ENCODE measurements at places on chromosomes 5 and 9.

GRCh38 chr9:87855061-87855460 is 27.6 kb upstream of the SPATA31E1 start:
- DNase-seq: no peak

- no peak for DNase-seq
Measured at GRCh38 chr5:139903795-139904565, 108.4 kb downstream of the PSD2 start.

GRCh38 chr5:87137283-87137682 is 130.4 kb upstream of the RASA1 start:
- no peak for DNase-seq

DNA sequence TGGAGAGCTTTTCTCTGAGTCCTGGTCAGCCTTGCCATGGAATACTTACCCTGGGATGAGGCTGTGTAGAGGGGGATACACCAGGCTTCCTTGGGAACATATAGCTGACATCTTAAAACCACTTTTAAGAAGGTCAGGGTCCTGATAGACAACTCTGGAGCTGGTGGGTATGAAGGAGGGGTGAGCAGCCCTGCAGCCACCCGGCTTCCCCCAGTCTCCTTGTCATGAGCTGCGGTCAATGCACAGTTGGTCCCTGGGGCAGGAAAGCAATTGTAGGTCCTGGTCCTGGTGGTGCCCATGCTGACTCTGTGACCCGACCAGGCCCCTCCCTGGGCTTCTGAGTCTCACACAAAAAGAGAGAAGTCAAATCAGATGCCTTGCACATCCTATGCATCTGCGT is 63.6 kb downstream of the MRPL36 start:
- no peak for DNase-seq

DNA sequence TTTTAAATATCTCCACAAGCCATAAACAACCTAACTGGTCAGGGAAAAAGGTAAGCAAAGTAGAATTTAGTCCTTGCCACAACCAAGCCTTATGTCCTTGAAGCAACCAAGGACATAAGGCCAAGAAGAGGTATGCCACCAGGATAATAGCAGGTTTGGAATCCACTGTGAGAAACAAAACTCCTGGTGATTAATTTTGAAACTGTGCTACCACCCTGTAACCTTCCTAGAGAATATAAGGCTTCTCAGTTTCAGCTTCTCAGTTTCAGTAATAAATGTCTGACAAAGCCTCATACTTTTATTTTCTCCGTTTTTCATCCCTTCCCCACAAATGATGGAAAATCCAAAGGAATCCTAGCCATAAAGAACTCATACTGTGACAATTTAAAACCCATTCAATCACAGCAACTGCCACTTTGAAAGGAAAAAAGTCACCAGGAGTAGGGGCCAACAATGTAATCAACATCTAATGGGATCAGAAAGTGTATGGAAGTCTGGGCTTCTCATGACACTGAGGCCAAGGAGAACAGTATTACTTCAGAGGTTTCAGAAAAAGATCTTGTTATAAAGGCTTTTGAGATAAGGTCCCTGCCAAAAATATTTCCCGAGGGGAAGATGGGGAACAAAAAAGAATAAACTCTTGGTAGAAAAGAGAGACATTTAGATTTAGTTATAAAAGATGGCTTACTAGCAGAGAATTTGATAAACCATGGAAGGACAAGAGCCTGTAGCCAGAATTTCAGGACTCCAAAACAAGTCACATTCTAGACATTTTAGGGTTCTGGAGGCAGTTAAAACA is 189.2 kb downstream of the TSSK1B start:
- no peak for DNase-seq

DNA sequence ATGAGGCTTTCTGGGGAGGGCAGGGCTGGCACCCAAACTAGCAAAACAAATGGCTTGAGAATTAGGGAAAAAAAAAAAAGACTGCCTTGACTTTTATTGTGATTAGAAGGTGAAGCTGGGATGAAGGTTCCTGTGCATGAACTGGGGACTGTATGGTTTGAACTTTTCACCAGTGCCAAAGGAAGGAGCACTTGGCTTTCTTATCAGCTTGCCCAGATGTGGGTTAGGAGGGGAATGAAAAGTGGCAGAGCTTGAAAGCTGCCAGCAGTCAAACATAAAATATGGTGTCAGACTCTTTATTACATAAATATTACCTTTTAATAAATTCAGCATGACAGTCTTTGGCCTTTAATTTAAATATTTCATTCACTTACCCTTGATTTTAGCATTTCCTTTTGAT is 182.5 kb downstream of the PSAT1 start:
- no peak for DNase-seq

DNA sequence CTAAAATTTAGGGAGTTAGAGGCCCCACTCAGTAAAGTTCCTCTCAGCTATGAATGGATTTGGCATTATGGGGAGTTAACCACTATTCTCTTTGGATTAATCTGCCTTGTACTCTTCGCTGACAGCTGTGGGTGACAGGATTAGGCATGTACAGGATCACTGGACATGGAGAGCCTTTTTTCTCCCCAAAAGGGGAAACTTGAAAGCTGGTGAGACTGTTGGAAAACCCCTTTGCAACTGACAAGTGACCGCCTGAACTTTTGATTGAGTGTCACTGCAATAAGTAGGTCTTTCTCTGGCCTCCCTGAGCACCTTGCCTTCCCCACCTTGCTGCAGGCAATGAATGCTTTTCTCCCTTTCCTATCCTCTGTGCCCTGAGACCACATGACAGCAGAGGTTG is 68.3 kb downstream of the ERP44 start:
- DNase-seq: no peak

GRCh38 chr9:69412741-69413150 is 87.7 kb downstream of the ENTREP1 start:
- no peak for DNase-seq

DNA sequence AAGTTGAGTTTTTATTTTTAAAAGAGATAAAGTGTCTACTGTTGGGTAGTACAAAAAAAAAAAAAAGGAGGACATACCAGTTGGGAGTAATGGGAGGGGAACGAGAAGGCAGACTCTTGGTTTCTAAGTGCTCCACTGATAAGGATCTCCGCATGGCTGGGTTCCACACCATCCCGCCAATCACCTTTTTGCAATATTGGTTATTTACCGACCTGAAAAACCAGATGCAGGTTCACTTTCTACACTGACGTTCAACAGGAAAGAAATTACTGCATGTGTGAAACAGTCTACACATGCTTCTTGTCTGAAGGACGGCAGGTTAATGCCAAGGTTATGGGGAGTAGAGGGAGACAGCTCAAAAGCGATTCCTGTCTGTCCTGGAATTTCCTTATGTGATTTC is 75.5 kb downstream of the PTPN3 start:
- no peak for DNase-seq

All from NCI-H748 treated with DMSO at 0.1 percent for 48 hours (cell line).